ENCODE measurements at places on chromosomes 4 and X.
A peak's percentile ranks its signal among the peaks of the same experiment; 100 is the strongest.

DNA sequence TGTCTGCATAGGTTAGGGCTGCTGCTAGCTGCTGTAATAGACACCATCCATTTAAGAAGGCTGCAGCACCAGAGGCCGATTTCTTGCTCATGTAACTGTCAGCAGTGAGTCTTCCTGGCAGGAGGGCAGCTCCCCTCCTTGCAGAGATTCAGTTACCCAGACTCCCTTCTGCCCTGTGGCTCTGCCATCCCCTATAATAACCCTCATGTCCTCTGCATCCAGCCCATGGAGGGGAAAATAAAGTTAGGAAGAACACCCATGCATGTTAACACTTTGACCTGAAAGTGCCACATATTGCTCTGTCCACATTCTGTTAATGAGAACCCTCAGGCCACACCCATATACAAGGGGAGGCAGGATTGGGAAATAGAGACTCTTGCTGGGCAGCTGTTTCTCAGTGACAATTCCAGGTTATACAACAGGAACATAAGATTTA is 5.4 kb downstream of the STBD1 start:
- DNase-seq = no peak

- no peak for DNase-seq
Measured at GRCh38 chr4:13905543-13905942, 278.0 kb upstream of the BOD1L1 start.

DNA sequence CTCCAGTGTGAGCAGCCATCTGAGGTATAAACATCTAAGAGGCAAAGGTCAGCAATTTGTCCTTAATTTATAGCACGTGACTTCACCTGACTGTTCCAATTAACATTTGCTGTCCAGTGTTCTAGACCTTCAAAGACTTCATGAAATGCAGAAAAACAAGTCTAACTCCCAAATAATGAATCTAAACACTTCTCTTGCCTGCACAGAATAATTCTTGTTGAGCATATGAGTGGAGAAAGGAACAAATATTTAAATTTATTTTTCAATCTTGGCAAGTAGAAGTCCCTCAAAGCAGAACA is 12.0 kb downstream of the RFC1 start:
- no peak for DNase-seq

- no peak for DNase-seq
Measured at GRCh38 chrX:155068165-155068564, 2.8 kb downstream of the CMC4 start.

DNA sequence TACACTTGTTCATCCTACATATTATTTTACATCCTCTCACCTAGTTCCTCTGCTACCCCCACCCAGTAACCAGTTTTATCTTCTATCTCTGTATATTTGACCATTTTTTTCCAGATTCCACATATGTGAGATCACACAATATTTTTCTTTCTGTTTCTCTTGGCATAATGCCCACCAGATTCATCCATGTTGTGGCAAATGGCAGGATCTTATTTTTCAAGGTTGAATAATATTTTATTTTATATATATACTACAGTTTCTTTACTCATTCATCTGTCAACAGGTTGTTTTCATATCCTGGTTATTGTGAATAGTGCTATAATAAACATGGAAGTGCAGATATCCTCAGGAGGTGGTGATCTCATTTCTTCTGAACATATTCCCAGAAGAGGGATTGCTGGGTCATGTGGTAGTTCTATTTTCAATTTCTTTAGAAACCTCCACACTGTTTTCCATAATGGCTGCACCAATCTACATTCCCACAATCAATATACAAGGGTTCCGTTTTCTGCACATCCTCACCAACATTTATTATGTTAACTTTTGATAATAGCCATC is 48.2 kb downstream of the THAP9 start:
- no peak for DNase-seq

GRCh38 chr4:129917651-129918050 is 821.7 kb downstream of the C4orf33 start:
- no peak for DNase-seq

- no peak for DNase-seq
Measured at GRCh38 chrX:153775293-153776119, 5.3 kb upstream of the SRPK3 start.

- DNase-seq = no peak
Measured at GRCh38 chr4:138952411-138952810, 63.2 kb upstream of the NOCT start.

- DNase-seq = no peak
Measured at GRCh38 chr4:112766422-112766821, 129.5 kb downstream of the LARP7 start.

GRCh38 chrX:107678957-107679740 is 50.8 kb downstream of the PRPS1 start:
- peak; percentile 35 for DNase-seq

- no peak for DNase-seq
Measured at GRCh38 chr4:173464481-173464880, 65.5 kb downstream of the HAND2 start.

GRCh38 chrX:64975989-64976672 is at the start of gene ZC4H2:
ZC4H2 (minus strand) TSS chrX:64976450; CDS start chrX:64976377, 73 bp downstream.
- peak; percentile 67 for DNase-seq

GRCh38 chrX:152642931-152643564 is 5.4 kb downstream of the GABRQ start:
- no peak for DNase-seq

DNA sequence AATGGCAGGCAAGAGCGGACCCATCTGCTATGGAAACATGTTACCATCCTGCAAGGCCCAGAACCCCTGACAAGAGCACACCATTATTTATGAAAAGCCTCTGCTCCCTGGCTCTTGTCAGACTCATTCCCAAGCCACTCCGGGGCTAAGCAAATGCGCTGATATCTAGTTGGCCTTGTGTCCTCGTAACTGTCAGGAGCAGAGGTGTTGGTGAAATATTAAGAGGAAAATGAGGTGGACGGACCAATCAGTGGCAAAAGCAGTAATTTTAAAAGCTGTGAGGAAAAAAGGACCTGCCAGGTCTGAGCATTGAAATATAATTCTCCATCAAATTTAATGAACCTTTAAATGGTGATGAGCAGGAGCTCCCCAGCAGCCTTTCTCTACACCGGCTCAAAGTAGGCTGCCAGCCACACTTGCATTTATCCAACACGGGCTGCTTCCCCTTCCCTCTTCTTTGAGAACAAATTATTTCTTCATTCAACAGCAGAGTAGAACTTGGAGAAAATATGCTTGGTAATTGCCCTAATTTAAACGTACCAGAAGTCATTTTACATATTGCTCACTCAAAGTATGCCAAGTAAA is 214.3 kb downstream of the RASL11B start:
- DNase-seq = no peak

- no peak for DNase-seq
Measured at GRCh38 chr4:170274616-170275015, 184.9 kb upstream of the AADAT start.

- DNase-seq = no peak
Measured at GRCh38 chr4:138049355-138049754, 192.8 kb downstream of the SLC7A11 start.

DNA sequence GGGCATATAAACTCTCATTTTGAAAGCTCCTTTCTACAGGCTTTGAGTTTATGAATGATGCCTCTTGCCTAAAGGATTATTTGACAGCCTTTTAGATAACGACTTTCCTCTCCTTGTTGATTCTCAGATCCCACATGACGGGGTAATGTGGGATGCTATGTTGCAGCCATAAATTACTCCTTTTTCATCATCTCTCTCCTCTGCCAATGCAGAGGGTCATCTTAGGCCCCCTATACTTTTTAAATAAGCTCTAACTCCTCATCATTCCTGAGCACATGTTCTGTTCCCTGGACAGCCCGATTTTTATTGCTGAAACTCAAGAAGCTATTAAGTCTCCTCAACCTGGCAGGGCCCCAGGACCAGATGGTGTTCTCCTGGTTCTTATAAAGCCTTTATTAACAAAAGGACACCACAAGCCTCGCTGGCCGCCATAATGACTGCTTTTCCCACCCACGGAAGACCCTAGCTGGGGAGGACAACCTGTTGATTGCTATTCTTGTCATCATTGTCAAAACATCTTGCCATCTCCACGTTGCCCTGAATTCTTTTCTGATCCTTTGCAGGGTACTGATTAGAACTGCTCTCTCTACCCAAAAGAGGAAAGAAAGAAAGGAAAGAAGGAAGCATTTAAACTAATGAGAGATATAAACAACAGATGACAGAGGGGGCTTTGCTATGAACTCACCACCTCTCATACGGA is 150.7 kb downstream of the DHX15 start:
- no peak for DNase-seq

DNA sequence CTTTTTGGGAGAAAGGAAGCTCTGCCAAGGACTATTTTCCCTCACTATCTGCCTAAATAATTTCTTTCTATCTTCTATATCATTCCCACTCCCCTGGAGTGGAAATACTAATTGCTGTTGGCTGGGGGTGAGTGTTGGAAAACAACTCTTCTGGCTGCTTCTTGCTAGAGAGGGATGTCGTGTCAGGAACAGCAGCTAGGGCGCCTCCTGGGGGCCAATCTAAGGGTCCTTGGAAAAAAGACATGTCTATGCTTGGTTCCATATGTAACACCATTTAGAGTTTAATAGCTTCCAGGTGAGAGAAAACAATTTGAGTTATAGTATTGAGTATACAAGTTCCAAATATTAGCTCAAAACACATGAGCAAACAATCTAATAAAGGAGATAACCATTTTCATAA is 111.3 kb downstream of the MAGEE1 start:
- no peak for DNase-seq

DNA sequence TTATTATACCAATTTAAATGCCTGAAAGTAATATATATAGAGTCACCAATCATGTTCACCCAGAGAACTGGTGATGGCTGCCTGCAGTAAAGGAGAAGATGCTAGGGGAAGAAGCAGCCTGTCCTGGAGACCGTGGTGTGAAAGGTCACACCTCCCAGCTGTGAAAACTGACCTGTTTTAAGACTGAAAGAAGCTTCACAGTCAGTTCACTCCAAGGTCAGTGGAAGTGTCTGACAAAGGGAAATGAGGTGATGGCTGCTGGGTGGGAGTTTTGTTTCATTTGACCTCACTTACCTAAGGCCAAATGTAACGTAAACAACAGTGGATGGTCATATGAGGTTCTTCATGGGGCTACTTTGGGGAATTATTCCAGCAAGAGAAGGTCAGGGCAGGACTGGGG is 352.1 kb upstream of the GATB start:
- no peak for DNase-seq

DNA sequence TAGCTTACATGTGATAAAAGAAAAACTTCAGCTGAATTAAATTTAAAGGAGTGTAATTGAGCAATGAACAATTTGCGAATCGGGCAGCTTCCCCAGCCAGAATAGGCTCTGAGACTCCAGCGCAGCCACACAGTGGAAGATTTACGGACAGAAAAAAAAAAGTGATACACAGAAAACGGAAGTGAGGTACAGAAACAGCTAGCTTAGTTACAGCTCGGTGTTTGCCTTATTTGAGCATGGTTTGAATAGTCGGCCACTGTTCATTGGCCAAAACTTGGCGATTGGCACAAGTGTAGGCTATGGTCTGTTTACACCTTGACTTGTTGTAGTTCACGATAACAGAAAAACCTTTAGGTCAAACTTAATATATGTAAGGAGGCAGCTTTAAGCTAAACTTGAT is 16.7 kb upstream of the SUPT20HL1 start:
- no peak for DNase-seq

DNA sequence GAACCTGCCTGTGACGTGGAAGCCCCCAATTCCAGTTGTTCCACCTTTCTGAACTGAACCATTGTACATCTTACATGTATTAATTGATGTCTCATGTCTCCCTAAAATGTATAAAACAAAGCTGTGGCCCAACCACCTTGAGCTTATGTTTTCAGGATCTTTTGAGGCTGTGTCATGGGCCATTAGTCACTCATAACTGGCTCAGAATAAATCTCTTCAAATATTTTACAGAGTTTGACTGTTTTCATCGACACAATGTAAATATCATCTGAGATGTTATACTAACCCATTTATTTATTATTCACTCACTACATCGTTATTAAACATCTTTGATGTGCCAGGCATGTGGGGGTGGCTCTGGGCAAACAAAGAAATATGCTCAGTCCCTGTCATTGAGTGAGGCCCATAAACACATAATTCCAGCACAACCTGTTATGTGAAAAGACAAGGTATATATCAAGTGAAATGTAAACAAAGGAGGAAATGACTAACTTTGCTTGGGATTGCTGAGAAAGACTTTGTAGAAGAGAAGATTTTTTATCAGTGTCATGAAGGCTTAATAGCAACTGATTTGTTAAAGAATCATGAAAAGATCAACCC is 34.5 kb upstream of the PPM1K start:
- no peak for DNase-seq

DNA sequence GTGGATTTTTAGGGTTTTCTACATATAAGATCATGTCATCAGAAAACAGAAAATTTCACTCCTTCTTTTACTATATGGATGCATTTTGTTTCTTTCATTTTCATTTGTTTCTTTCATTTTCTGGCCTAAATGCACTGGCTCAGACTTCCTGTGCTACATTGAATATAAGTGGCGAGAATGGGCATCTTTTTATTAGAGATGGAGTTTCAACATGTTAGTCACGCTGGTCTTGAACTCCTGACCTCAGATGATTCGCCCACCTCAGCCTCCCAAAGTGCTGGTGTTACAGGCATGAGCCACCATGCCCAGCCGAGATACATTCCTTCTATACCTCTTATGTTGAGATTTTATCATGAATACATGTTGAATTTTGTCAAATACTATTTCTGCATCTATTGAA is 61.8 kb downstream of the BRWD3 start:
- DNase-seq = no peak

GRCh38 chr4:161728929-161729328 is 434.9 kb downstream of the FSTL5 start:
- DNase-seq = no peak

- no peak for DNase-seq
Measured at GRCh38 chr4:3835527-3836405, 69.6 kb downstream of the ADRA2C start.

DNA sequence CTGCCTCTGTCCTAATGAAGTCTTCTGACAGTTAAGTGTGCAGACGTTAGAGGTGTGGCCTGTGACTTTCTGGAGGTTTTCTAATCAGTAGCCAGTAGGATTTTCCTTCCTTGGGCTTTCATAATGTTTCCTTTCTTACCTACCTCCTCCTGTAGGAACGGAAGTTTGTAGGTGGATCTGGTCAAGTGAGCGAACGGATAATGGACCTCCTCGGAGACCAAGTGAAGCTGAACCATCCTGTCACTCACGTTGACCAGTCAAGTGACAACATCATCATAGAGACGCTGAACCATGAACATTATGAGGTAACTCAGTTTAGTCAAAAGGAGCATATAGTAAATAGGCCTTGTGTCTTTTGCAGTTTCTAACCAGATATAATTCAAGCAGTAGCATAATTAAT is 75.0 kb downstream of the MAOA start:
- DNase-seq = no peak

- no peak for DNase-seq
Measured at GRCh38 chr4:73855406-73855805, 2.3 kb downstream of the PF4V1 start.

Data from stimulated activated naive CD4-positive, alpha-beta T cell treated with Interleukin-2 at 50 U/mL for 16 hours (primary cell).